Myocyte (in vitro differentiated cells): ENCODE measurements at places on chromosomes 1 and 21. TPM values are rescaled to one million over a fixed set of nuclear protein-coding genes. Genes with fewer than 3 reads are reported as not detected.

TSACC gene
- not detected in 2 replicates for total RNA-seq

NPHS2 gene
- total RNA-seq = not detected in 2 replicates

ACKR1 gene
- 0.78 TPM in 1 of 2 replicates, not detected in the other for total RNA-seq

LRRC71 gene
- total RNA-seq = not detected in 2 replicates

MSH4 gene
- total RNA-seq = 0.10 and 0.27 TPM in 2 replicates

RIMKLA gene
- total RNA-seq = not detected in 2 replicates

CD247 gene
- 0.21 TPM in 1 of 2 replicates, not detected in the other for total RNA-seq

LCE2A gene
- not detected in 2 replicates for total RNA-seq

MYOM3 gene
- 113 and 161 TPM in 2 replicates for total RNA-seq

MROH9 gene
- total RNA-seq = 0.16 TPM in 1 of 2 replicates, not detected in the other

SRRM1 gene
- 58.6 and 63.5 TPM in 2 replicates for total RNA-seq

TAL1 gene
- total RNA-seq = not detected in 2 replicates
